Left lung (tissue), 14 donors: ENCODE measurements at places on chromosomes 16 and 17. TPM values are rescaled to one million over a fixed set of nuclear protein-coding genes. Genes with fewer than 3 reads are reported as not detected.
A peak's percentile ranks its signal among the peaks of the same experiment; 100 is the strongest.

The CA7 gene
- not detected for total RNA-seq

The KRT33B gene
- not detected for total RNA-seq

The MMP2 gene
- total RNA-seq: 300 TPM

The CD68 gene
- total RNA-seq: 427 TPM

The ARMC5 gene
- total RNA-seq: 10.1 TPM

The KCNG4 gene
- not detected for total RNA-seq

The PPP1R1B gene
- 29.7 TPM for total RNA-seq

The UTS2R gene
- not detected for total RNA-seq

The TBC1D3E gene
- total RNA-seq: not detected

DNA sequence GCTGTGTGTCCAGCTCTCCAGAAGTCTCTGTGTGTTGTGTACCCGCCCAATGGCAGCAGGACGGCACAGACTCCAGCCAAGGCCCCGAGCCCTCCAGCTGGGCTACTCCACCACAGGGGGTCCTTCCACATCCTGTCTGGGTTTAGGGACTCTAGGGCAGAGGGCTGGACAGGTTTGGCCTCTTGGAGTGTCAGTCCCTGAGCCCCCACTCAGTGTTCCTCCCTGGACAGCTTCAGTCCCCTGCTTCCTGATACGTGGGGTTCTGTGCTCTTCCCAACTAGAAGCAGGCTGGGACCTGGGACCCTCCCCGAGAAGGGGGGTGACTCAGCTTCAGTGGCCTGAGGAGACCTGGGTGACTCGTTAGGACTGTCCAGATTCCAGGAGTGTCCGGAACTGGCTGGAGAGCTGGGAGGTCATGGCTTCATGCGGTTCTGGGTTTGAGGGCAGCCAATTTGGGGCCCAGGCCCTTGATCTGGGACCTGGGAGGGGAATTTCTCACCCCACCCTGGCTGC, 4.2 kb downstream of the CDK3 start:
- peaks cover 4% of the 10 kb centered on the region for H3K4me1 ChIP-seq
- no peak overlapping the region for H3K4me3 ChIP-seq
- no peaks in the 10 kb centered on the region for H3K36me3 ChIP-seq
- no peaks in the 10 kb centered on the region for H3K27me3 ChIP-seq

- H3K4me3 ChIP-seq: no peak overlapping the region
- H3K27me3 ChIP-seq: no peaks in the 10 kb centered on the region
- no peak overlapping the region for H3K27ac ChIP-seq
- peaks cover 91% of the 10 kb centered on the region for H3K36me3 ChIP-seq
- H3K4me1 ChIP-seq: peaks cover 25% of the 10 kb centered on the region
These were observed 849 bp upstream of the SOX15 start for GRCh38 chr17:7590743-7591142.

DNA sequence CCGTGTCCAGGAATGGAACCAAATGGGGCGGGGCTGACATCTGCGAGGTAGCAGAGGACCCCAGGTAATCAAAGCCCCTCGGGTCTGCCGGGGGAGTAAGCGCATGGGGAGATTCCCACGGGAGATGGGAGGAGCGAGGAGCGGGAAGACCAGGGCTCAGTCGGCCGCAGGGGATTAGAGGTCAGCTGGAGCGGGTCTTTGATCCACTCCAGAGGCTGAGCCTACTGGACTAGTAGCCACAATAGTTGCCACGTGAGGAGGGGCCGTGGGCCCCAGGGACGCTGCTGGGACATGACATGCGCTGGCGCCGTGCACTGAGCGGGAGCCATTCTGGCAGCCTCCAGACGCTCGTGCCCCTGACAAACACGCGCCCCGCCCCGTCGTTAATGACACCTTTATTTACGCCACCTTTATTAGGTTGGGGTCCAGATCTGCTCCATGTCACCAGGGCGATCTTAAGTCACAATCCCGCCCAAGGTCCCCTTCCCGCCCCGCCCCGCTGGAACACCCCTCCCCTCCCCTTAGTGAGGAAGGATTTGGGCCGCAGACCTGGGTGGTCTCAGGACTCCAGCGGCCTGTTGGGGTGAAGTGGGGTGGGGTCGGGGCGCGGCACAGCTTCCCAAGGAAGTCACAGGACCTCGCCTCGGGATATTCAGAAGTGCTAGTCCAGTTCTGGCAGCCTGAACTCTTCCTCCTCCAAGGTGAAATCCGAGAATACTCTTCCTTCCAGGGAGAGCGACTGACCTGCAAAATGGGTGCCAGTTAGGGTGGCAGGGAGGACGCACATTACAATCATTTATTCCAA, 15.0 kb downstream of the PPY start:
- peaks cover 70% of the 10 kb centered on the region for H3K27me3 ChIP-seq
- peaks cover 6% of the 10 kb centered on the region for H3K4me1 ChIP-seq
- no peak overlapping the region for H3K27ac ChIP-seq
- no peak overlapping the region for H3K4me3 ChIP-seq
- DNase-seq: no peak
- H3K36me3 ChIP-seq: no peaks in the 10 kb centered on the region

- no peak overlapping the region for H3K4me3 ChIP-seq
- peak; percentile 70 for DNase-seq
- no peaks in the 10 kb centered on the region for H3K36me3 ChIP-seq
- no peaks in the 10 kb centered on the region for H3K4me1 ChIP-seq
- no peaks in the 10 kb centered on the region for H3K27me3 ChIP-seq
- peak overlapping the region; percentile 80 for H3K27ac ChIP-seq
These were observed 57.6 kb downstream of the CDRT4 start for GRCh38 chr17:15409721-15410250.

GRCh38 chr17:7216242-7217112, 3.2 kb downstream of the DLG4 start:
- peaks cover 23% of the 10 kb centered on the region for H3K4me1 ChIP-seq
- H3K4me3 ChIP-seq: peak overlapping the region; percentile 36
- no peaks in the 10 kb centered on the region for H3K27me3 ChIP-seq
- peaks cover 8% of the 10 kb centered on the region for H3K36me3 ChIP-seq
- peak overlapping the region; percentile 43 for H3K27ac ChIP-seq

DNA sequence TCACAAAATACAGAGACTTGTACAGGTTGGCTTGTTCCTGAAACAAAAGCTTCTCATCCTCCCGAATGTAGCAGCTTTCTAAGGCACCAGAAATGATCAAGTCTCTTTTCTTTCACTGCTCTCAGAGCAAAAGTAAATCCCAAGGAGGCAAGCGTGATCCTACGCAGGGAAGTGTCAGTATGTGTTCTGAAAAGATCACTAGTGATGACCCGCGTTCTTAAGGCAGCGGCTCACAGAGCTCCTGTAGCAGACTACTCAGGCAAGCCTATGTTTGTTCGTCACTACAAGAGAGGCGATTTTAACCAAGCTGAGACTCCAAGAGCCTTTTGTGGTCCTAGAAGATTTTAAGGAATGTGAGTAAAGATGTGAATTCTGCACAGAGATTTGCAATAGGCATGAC, 34.5 kb downstream of the WIPI1 start:
- H3K4me3 ChIP-seq: no peak overlapping the region
- no peak for DNase-seq
- no peaks in the 10 kb centered on the region for H3K27me3 ChIP-seq
- no peak overlapping the region for H3K27ac ChIP-seq
- peaks cover 88% of the 10 kb centered on the region for H3K36me3 ChIP-seq

- H3K27ac ChIP-seq: no peak overlapping the region
- H3K4me1 ChIP-seq: no peaks in the 10 kb centered on the region
- H3K36me3 ChIP-seq: no peaks in the 10 kb centered on the region
- H3K4me3 ChIP-seq: no peak overlapping the region
- H3K27me3 ChIP-seq: peaks cover 40% of the 10 kb centered on the region
These were observed 88.5 kb downstream of the GSG1L start for GRCh38 chr16:27974896-27975540.

GRCh38 chr16:726438-727290, at the start of the genes CCDC78 and HAGHL:
CCDC78 (minus strand) TSS chr16:726443; CDS start chr16:726367, 76 bp downstream.
HAGHL (plus strand) TSS chr16:727106; CDS start chr16:727510, 404 bp downstream.
- peaks cover 12% of the 10 kb centered on the region for H3K4me1 ChIP-seq
- peak; percentile 91 for DNase-seq
- no peaks in the 10 kb centered on the region for H3K27me3 ChIP-seq
- peak within 1 kb of the TSS; percentile 49 for H3K4me3 ChIP-seq

GRCh38 chr17:21161498-21162393, 35.0 kb downstream of the DHRS7B start:
- no peaks in the 10 kb centered on the region for H3K36me3 ChIP-seq
- no peak for DNase-seq
- H3K27me3 ChIP-seq: no peaks in the 10 kb centered on the region
- peaks cover 12% of the 10 kb centered on the region for H3K4me1 ChIP-seq
- peak overlapping the region; percentile 29 for H3K27ac ChIP-seq
- no peak overlapping the region for H3K4me3 ChIP-seq

DNA sequence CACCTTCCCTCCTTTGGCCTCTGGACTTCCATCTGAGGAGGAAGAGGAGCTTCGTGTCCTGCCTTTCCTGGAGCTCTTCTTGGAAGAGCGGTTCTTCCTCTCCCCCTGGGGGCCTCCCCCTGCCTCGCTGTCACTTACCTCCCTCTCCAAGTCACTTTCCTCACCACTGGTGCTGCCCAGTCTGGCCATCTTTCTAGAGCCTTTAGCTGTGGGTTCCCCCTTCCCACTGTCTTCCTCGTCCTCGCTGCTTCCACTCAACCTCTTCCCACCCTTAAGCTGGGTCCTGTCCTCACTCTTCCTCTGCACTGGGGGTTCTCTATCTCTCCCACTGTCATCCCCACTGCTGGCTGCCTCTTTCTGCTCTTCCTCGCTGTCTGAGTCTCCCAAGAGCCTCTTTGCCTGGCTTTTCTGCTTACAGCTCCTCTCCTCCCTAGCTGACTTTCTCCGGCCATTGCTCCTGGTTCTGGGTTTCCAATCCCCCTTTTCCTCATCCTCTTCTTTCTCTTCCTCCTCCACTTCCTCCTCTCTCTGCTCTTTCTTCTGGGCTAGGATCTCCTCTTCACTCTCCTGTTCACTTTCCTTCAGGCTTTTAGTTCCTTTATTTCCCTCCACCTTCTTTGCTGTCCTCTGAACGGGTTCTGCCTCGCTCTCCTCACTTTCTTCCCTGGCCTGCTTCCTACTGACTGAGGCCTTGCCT, 1.4 kb downstream of the HIRIP3 start:
- H3K27me3 ChIP-seq: no peaks in the 10 kb centered on the region
- no peak for DNase-seq
- H3K27ac ChIP-seq: peak overlapping the region; percentile 93
- H3K4me3 ChIP-seq: no peak overlapping the region

GRCh38 chr17:72104164-72104862, 16.5 kb upstream of the SOX9 start:
- no peak for DNase-seq
- H3K4me1 ChIP-seq: no peaks in the 10 kb centered on the region
- no peaks in the 10 kb centered on the region for H3K36me3 ChIP-seq
- no peak overlapping the region for H3K27ac ChIP-seq
- H3K4me3 ChIP-seq: no peak overlapping the region

- no peaks in the 10 kb centered on the region for H3K27me3 ChIP-seq
- H3K4me3 ChIP-seq: peak overlapping the region; percentile 99
- H3K4me1 ChIP-seq: peaks cover 11% of the 10 kb centered on the region
- peak overlapping the region; percentile 86 for H3K27ac ChIP-seq
- no peaks in the 10 kb centered on the region for H3K36me3 ChIP-seq
These were observed 718 bp downstream of the NDUFAB1 start for GRCh38 chr16:23595246-23595950.

- H3K36me3 ChIP-seq: no peaks in the 10 kb centered on the region
- H3K27me3 ChIP-seq: no peaks in the 10 kb centered on the region
- DNase-seq: no peak
- no peaks in the 10 kb centered on the region for H3K4me1 ChIP-seq
- H3K27ac ChIP-seq: no peak overlapping the region
These were observed 9.7 kb upstream of the ZFP1 start for GRCh38 chr16:75138636-75139035.

- H3K27me3 ChIP-seq: no peaks in the 10 kb centered on the region
- H3K27ac ChIP-seq: peak overlapping the region; percentile 95
- DNase-seq: peak; percentile 93
These were observed 1.7 kb downstream of the TBKBP1 start for GRCh38 chr17:47695429-47696376.

DNA sequence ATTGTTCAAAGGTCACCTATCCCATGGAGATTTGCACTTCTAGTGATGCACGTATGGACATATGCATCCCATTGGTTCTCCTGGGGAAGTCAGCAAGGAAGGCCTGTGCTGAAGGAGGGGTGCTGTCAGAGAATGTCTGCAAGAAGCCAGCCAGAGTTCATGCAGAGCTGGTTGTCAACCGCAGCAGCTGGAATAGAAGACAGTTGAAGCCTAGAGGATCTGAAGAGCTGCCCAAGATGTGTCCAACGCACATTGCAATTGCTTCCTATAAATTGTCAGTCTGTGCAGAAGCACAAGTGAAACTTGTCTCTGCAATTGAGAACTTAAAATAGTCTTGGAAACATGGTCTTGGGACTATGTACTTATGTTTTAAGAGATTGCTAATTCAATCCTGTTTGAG, 82.1 kb upstream of the CNTNAP4 start:
- H3K27ac ChIP-seq: no peak overlapping the region
- H3K4me3 ChIP-seq: no peak overlapping the region

DNA sequence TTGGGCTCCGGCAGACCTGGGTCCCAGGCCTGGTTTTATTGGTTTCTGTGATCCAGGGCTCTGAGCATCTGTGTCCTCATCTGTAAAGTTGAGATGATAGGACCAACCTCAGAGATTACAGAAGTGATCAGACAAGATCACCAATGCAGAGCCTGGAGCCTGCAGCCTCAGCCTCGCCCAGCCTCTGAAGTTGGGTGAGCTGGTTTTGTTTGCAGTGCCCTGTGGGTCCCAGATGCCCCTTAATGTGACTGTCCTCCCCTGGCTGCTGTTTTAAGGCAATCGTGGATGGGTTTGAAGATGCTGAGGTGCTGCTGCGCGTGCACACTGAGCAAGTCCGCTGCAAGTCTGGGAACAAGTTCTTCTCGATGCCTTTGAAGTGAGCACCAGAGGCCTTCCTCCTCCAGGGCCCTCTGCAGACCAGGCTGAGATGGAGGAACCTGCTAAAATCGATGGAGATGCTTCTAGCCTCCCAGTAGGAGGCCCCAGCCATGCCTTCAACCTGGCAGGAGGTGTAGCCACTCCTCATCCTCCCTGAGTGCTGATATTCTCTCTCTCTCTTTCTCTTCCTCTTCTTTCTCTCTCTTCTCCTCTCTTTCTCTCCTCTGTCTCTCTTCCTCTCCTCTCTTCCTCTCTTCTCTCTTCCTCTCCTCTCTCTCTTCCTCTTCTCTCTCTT, 5.6 kb upstream of the MMP15 start:
- DNase-seq: no peak
- peaks cover 10% of the 10 kb centered on the region for H3K27me3 ChIP-seq
- H3K4me3 ChIP-seq: no peak overlapping the region
- no peak overlapping the region for H3K27ac ChIP-seq
- H3K4me1 ChIP-seq: peaks cover 16% of the 10 kb centered on the region
- no peaks in the 10 kb centered on the region for H3K36me3 ChIP-seq

DNA sequence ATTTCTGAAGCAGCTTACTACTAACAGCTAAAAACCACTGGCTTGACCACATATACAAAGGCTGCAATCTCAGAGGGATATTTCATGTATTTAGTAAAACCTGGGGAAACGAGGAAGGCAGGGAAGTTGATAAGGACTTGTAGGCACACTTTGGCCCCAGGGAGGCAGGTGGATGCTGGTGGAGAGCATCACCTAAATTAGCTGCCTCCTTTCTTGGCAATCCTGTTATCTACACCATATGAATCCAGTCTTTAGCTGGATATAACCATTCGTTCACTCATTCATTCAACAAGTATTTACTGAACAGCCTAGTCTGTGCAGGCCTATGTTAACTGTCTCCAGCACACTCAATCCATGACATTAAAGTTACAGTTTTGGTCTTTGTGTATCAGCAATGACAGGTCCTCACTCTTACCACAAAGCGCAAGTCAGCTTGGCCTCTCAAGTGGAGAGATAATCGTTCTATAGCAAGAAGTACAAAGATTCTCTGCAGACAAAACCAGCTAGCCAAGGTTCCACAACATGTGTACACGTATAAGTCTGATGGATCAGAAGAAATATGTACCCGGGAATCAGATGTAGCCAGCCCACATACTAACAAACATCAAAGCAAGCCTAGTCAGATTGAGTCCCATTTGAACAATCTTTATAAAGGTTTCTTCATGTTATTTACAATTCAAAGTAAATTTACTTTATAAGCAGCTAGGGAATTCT, 10.8 kb downstream of the MRPS23 start:
- H3K4me3 ChIP-seq: no peak overlapping the region
- no peak overlapping the region for H3K27ac ChIP-seq
- no peaks in the 10 kb centered on the region for H3K27me3 ChIP-seq
